ENCODE measurements at places on chromosomes 1 and 21. TPM values are rescaled to one million over a fixed set of nuclear protein-coding genes. Genes with fewer than 3 reads are reported as not detected.
A peak's percentile ranks its signal among the peaks of the same experiment; 100 is the strongest.

DNA sequence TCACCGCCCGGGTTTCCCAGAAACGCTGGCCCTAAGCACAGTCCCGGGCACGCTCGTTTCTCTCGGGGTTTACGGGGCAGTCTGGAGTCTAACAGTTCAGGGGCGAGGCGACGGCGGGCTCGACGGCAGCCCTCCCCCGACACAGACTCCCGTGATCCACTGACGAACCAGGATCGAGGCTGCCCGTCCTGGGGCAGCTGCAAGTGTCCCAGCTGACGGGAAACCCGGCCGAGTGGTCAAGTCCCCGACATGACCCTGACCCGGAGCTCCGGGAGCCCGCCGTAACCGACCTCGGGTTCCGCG lies 494 bp downstream of the UBE2J2 start:
- no peak for DNase-seq

DNA sequence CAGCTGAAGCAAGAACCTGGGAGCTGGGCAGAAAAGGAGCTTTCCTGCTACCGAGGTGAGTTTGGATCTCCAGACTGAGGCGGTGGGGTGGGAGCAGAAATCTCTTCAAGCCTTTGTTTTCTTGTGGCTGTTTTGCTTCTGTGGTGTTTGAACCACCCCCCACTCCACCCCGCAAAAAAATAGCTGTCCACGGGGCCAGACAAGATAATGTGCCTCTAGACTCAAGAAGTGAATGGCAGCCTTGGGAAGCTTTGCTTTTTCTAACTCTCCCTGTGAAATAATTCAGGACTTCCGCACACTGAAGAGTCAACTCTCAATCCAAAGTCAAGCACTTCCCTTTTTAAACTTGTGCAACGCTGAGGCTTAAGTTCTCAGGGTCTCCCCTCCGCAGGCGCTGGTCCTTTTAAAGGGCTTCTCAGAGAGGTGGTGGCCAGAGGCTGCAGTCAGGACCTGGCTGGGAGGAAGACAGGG lies 159.6 kb upstream of the COA6 start:
- DNase-seq: peak; percentile 79

Gene ENTREP3
- 22.4 TPM for total RNA-seq

GRCh38 chr1:188089461-188089860 lies 1260.7 kb downstream of the PLA2G4A start:
- no peak for DNase-seq

DNA sequence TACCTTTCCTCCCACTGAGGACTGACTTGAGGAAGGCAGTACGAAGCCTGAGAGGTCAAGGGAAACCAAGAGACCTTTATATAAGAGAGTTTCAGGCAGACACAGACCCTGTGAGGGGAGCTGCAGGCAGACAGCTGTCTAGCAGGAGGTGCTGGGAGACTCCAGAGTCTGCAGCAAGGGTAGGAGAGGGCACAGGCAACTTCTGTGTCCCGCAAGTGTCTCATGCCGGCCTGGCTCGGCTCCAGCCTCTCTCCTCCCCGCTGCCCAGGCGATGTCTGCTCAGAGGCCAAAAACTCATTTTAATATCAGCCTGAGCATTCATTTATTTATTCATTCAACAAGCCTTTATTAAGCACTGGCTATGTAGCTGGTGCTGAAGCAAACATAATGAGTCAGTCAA lies 83.0 kb downstream of the KIRREL1 start:
- no peak for DNase-seq

GRCh38 chr1:32247983-32248889 lies 1.2 kb downstream of the FAM167B start:
- no peak for DNase-seq

DNA sequence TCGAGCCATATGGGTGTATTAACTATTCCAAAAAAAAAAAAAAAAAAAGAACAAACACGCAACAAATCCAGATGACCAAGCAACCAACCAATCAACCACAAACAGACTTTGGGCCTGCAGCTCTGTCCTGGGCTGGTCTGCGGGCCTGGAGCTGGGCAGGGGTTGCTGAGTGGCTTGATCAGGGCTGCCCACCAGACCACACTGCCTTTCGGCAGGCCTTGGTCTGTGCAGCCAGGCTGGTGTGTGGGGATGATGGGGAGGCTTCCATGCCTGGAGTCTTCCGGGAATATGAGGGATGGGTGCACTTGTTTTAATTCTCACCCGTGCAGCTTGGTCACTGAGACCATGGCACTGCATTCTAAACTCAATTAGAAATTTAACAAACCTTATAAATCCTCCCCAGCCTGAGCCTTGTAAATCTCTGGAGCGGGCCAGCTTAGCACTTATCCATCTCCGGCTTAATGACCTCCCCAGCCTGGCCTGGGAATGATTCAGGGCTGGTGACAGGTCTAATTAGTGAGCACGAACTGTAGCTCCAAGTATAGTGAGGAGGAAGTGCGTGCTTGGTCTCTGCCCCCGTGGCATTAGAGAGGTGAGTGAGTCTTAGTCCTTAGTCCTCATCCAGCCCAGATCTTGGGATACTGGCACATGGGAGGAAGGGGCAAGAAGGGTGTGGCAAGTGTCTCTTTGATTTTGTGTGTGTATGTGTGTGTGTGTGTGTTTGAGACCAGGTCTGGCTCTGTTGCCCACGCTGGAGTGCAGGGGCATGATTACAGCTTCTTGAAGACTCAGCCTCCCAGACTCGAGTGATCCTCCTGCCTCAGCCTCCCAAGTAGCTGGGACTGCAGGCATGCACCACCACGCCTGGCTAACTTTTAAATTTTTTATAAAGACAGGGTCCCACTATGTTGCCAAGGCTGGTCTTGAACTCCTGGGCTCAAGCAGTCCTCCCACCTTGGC lies 74.6 kb upstream of the CSF3R start:
- DNase-seq: no peak

DNA sequence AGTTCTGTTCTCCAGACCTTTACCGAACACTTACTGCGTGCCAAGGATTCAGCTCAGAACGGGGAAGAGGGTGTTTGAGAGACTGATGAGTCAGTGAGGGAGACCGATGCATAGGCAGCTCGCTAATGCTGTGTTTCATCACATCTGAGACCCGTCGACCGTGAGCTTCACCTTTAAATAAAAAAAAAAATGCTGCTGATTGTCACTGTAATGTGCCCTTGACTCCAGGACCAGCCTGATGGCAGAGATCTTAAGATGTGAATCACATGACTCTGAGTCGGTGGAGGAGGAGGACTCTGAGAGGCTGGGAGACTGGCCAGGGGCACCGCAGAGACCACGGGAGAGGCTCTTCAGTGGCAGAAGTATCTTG lies 28.8 kb downstream of the SPSB1 start:
- no peak for DNase-seq

Gene IFI6
- total RNA-seq: 83.0 TPM

Gene AHDC1
- total RNA-seq: 37.1 TPM

Measured in esophagus muscularis mucosa (tissue), 4 donors.